ENCODE measurements at places on chromosomes 3 and 15.

- DNase-seq: no peak
These were observed 48.6 kb upstream of the MAGEF1 start for GRCh38 chr3:184760337-184761074.

DNA sequence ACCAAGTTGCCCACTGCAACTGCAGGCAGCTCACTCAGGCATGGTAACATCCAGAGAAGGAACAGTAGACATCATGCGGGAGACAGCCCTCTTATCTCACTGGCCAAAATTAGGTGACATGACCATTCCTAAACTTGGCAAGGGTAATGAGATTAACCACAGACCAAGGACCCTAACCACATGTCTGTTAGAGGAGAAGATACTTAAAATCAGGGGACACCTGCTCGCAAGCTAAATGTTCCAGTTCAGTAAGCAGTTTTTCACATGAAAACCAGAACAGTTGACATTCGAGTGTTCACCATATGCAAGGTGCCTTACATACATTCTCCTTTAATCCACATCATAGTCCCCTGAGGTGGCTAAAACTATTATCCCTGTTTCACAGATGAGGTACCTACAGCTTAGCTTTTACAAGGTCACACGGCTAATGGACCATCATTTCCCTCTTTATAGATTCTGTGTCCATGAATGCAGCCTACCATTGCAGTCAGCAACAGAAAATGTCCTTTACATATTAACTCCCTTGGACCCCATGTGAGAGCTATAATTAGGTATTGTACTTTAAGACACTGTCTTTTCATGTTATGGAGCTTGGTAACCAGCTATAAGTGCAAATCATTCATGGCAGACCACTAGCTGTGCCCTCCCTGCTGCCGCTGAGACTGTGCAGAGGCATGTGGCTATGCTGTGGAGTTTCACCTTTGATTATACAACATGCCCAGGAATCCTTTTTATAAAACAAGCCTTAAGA, 154.1 kb downstream of the LIPC start:
- DNase-seq: no peak

DNA sequence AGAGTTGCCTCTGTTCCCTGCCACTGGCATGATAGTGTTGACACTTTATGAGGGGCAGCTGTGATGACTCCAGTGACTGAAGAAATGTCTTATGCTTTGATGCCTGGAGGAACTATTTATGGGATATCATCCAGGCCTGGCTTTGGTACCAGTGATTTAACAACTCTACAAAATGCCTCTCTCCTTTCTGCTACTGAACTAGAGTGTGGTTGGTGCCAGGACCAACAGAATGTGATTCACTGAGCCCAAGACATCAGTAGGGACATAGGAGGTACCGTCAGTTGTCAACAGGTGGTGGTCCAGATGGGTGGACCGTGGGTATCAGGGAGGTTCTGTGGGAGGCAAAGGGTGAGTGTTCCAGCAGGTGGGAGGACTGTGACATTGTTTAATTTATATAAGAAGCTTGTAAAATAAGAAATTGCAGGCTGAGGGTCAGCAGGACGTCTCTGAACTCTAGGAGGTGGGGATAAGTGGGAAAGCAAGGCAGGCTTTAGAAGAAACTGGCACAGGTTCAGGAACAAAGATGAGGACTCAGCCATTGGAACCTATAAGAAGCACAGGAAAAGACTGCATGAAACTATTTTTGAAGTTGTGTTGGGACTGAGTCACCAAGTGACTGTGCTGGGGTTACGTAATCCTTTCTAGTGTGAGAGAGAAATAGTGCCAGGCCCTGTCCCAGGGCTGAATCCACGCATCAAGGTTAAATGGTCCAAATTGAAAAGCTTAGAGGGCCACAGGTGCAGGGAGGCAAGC, 28.5 kb upstream of the SLC7A14 start:
- DNase-seq: peak; percentile 96

- DNase-seq: no peak
These were observed 2.7 kb upstream of the PCCB start for GRCh38 chr3:136247436-136247835.

GRCh38 chr3:175729466-175729865, 870.3 kb downstream of the NAALADL2 start:
- peak; percentile 57 for DNase-seq

DNA sequence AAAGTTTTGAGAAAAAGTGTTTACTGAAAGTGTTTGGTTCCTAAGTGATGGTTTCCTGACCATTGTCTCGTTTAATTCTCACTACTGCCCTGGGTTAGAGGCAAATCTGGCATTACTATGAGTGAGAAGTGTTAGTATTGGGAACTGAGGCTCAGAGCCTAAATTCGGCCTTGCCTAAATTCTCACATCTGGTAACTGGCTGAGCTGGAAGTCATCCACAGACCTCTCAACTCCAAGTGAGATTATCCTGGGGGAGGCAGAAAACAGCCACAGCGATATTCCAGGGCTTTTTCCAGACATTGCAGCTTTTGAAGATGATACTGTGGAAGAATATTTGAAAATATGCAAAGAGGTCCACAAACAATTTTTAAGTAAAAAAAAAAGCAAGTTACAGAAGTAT, 85.1 kb upstream of the TRA2B start:
- peak; percentile 35 for DNase-seq

- peak; percentile 5 for DNase-seq
These were observed 2.1 kb downstream of the ACVR2B start for GRCh38 chr3:38455639-38456430.

- peak; percentile 48 for DNase-seq
These were observed 22.6 kb downstream of the SH3BP5 start for GRCh38 chr3:15309662-15310335.

- no peak for DNase-seq
These were observed 305.5 kb downstream of the GRM7 start for GRCh38 chr3:7166460-7166859.

GRCh38 chr3:105764378-105765307, 104.2 kb downstream of the CBLB start:
- DNase-seq: no peak

- peak; percentile 100 for DNase-seq
These were observed 54.0 kb downstream of the DUT start for GRCh38 chr15:48385031-48385830.

DNA sequence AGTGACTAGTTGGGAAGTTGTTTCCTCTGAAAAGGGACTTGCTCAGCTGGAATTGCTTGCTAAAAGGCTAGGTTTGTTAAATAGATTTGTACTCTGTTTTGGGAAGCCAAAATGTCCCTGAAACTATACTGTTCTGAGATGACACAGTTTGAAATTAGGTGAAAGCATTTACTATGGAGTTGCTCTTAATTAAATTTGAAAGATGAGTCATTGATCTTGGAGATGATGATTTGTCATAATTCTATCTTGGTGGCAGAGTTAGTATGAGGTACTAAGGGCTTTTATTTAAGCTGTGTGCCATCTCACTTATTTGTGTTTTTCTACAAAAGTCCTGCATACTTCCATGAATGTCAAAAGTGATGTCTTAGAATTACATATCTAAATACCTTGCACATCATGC, 320.9 kb downstream of the PTPRG start:
- DNase-seq: no peak

- no peak for DNase-seq
These were observed 216.7 kb upstream of the CFAP20DC start for GRCh38 chr3:59266551-59266950.
